GM18507 (cell line): ENCODE measurements at places on chromosomes 3 and 15.

GRCh38 chr15:36263666-36264065, 315.8 kb upstream of the CDIN1 start:
- DNase-seq: no peak

DNA sequence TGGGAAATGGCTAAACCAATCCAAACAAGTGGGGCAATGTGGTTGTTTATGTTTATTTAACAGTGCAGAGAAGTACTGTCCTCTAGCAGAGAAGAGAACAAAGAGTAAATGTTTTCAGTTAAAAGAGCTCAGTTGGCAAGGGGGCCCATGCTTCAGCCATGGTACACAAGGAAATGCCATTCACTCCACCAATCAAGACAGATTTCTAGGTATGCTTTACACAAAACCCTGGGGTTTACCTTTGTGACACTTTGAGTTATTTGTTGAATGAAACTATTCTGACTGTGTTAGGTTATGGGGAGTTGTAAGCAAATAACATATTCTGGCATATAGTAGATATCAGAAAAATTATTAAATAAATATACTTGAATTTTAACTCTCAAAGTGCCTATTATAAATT, 228.5 kb upstream of the MME start:
- no peak for DNase-seq

- DNase-seq: no peak
Observed at GRCh38 chr3:21705769-21706168, 45.2 kb downstream of the ZNF385D start.

- DNase-seq: no peak
Observed at GRCh38 chr3:84224262-84224661, 734.5 kb upstream of the CADM2 start.

GRCh38 chr3:15436246-15436645, 8.8 kb downstream of the EAF1 start:
- no peak for DNase-seq

- no peak for DNase-seq
Observed at GRCh38 chr3:108108416-108108815, 17.6 kb upstream of the CD47 start.

DNA sequence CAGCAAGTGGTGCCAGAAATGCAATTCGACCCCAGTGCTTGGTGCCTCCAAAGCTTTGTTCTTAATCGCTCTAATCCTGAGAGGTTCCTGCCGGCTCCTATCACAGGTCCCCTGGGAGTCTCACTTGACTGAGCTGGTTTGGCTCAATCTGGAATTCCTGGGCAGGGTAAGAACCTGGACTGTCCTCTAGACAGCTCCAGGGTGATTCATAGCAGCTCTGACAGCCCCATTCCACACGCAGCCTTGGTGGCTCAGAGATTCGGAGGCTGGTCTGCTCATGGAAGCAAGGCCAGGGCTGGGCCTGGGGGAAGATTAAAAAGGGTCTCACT, 37.9 kb downstream of the MYO5C start:
- no peak for DNase-seq

DNA sequence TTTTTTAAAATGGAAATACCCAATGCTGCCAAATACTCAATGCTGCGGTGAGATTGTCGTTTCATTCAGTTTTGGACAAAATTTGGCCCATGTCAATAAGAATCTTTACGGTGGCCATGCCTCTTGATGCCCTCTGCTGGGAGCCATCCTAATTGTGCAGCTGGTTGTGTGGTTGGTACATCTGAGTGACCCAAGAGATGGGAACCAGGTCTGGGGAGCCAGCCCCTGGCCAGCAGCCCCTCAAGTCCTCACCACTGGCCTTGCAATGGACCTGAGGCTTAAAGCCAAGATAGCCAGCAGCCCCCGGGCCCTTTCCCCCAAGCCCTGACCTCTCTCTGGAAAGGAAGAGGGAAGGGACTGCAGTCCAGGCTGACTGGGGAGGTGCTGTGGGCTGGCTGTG, 36.4 kb upstream of the ESYT3 start:
- no peak for DNase-seq
